ENCODE measurements at places on chromosomes 2 and 18. TPM values are rescaled to one million over a fixed set of nuclear protein-coding genes. Genes with fewer than 3 reads are reported as not detected.

The M1AP gene
- 7.9 TPM for total RNA-seq

The MYL12A gene
- 217 TPM for total RNA-seq

The ANO7 gene
- 3.8 TPM for total RNA-seq

GRCh38 chr2:68032702-68033101 lies 30.1 kb downstream of the C1D start:
- no peak for DNase-seq

- DNase-seq = no peak
Observed at GRCh38 chr2:43838560-43839267, at the start of the genes ABCG5 and ABCG8. TSS of gene ABCG5 (minus strand) at chr2:43838839. CDS start at chr2:43838679, 160 bp downstream. TSS of gene ABCG8 (plus strand) at chr2:43838971. CDS start at chr2:43839054, 83 bp downstream.

- no peak for DNase-seq
Observed at GRCh38 chr2:16203069-16203468, 262.7 kb downstream of the MYCN start.

DNA sequence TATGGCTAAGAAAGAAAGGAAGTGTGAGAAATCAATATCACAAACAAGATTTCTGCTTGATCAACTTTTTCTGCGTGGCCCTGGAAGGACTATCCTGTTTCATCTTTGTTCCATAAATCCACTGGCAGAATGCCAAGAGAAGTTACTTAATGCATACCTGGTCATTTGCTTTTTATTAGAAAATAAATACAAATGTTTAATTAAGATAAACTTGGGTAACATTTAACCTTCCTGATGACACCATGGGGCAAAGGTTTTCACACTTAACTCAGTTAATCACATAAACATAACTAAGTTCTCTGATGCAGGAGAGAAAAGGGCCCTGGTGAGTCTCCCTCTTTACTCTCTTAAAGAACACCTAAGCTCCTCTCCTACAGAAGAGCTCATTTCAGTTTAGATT lies 203.3 kb downstream of the AFF3 start:
- no peak for DNase-seq

DNA sequence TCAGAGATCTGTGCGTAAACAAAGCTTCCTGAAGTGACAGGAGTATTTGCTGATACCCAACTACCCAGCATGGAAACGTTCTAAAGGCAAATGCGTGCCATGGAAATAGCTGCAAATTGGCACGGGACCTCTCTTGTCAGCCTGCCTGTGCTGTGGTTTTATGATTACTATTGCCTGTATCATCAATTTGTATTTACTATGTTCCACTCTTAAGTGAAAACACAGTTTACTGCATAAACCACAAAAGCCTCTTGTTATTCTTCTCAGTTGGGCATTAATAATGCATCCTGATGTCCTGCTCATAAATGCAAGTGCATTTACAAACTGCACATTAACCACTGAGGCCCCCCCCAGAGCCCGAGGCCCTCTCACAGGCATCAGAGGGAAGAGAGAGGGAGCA lies 196.6 kb upstream of the SLC35G4 start:
- no peak for DNase-seq

- no peak for DNase-seq
Observed at GRCh38 chr2:241842620-241843211, 16.0 kb downstream of the PDCD1 start.

- no peak for DNase-seq
Observed at GRCh38 chr18:23547306-23547705, 39.0 kb downstream of the NPC1 start.

Measured in mesothelial cell of epicardium (in vitro differentiated cells).